ENCODE measurements at places on chromosomes 1 and 21.
A peak's percentile ranks its signal among the peaks of the same experiment; 100 is the strongest.

DNA sequence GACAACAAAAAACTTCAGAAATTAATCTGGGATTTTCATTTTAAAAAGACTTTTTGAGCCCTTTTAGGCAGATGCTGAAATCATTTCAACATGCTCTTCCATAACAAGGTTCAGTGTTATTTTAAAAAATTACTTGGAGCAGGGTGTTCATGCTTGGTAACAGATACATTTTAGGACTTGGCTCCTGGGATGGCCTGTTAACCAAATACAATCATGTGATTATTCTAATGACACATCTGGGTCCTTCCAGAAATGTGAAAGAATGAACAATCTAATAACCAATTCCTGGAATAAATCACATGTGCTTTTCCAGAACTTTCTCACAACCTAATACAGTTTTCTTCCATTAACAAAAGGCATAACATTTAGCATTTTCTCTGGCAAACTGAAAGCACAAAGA, 379.8 kb upstream of the RUNX1 start:
- no peak for DNase-seq

- no peak for DNase-seq
These were observed 1471.7 kb upstream of the B3GALT2 start for GRCh38 chr1:194658090-194658439.

DNA sequence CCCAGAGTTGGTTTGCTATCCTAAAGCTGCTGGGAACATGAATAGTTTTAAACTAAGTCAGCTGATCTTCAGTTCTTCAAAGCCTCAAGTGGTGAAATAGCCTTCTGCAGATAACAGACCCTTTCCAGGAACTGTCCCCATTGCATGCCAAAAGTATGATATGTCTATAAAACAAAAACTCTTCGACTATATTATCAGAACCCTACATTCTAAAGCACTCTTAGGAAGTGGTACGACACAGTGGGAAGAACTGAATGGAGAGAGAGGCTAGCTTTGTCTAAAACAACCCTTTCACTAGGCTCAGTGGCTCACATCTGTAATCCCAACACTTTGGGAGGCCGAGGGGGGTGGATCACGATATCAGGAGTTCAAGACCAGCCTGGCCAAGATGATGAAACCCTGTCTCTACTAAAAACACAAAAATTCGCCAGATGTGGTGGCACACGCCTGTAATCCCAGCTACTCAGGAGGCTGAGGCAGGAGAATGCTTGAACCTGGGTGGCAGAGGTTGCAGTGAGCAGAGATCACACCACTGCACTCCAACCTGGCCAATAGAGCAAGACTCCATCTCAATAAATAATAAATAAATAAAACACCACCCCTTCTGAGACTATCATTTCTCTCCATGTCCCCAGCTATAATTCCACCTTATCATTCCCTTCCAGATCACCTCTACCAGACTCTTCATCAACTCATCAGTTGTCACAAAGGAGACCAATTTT, 2.2 kb upstream of the FRRS1 start:
- DNase-seq = no peak

- DNase-seq = no peak
These were observed 37.2 kb downstream of the DSCAM start for GRCh38 chr21:40809673-40810197.

DNA sequence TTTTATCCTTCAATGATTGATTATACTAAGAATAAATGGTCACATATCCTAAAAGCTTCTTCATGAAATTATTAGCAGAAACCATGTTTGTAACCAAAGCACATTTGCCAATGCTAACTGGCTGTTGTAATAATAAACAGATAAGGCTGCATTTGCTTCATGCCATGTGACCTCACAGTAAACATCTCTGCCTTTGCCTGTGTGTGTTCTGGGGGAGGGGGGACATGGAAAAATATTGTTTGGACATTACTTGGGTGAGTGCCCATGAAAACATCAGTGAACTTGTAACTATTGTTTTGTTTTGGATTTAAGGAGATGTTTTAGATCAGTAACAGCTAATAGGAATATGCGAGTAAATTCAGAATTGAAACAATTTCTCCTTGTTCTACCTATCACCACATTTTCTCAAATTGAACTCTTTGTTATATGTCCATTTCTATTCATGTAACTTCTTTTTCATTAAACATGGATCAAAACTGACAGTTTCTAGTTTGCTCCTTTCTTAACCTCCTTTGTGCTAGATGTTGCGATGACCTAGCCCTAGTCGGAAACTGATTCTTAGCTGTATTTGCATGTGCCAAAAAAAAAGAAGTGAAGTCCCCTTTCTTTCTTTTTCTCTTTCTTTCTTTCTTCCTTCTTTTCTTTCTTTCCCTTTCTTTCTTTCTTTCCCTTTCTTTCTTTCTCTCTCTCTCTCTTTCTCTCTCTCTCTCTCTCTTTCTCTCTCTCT, 45.1 kb downstream of the MAP3K7CL start:
- DNase-seq = no peak

- DNase-seq = peak; percentile 93
These were observed 34.9 kb downstream of the ECE1 start for GRCh38 chr1:21255284-21255942.

DNA sequence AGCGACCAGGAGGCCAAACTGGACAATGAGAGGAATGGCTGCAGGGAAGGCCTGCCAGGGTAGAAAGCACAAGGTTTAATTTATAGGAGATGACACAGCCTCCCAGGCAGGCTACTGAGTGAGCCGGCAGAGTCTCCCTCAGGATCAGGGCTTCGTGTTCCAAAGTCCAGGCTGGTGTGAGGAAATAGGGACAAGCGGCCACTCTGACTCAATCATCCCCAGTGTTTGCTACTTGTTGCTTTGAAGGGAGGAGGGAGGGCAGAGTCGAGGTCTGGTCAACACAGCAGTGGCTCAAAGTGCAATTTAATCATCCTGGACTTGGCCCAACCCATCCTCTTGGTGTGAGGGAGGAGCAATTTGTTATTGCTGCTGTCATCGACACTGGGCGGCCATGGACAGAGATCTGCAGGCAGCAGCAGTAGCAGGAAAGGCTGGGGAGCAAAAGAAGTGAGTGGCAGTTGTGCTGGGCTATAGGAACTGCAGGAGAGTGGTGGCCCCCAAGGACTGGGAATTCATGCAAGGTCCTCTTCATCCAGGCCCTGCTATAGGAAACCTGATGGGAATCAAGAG, 27.5 kb downstream of the TBX15 start:
- DNase-seq = no peak
